ENCODE measurements at places on chromosomes 4 and X. TPM values are rescaled to one million over a fixed set of nuclear protein-coding genes. Genes with fewer than 3 reads are reported as not detected.

PNPLA4 gene
- 19.3 TPM for total RNA-seq

NLRP2B gene
- not detected for total RNA-seq

LONRF3 gene
- 1.5 TPM for total RNA-seq

DDIT4L gene
- 5.7 TPM for total RNA-seq

CFI gene
- total RNA-seq = 15.4 TPM

TLR3 gene
- 8.8 TPM for total RNA-seq

TLR10 gene
- total RNA-seq = 0.22 TPM

PIR gene
- 23.6 TPM for total RNA-seq

NEIL3 gene
- 4.0 TPM for total RNA-seq

ERAS gene
- not detected for total RNA-seq

MAGED2 gene
- 303 TPM for total RNA-seq

SSX4B gene
- not detected for total RNA-seq

RAPGEF2 gene
- total RNA-seq = 34.6 TPM

NPNT gene
- 23.2 TPM for total RNA-seq

NKX1-1 gene
- total RNA-seq = not detected

SPIN2B gene
- 16.4 TPM for total RNA-seq

C4orf54 gene
- total RNA-seq = not detected

RPL39 gene
- total RNA-seq = 2,402 TPM

CENPI gene
- total RNA-seq = 5.5 TPM

ARAF gene
- total RNA-seq = 56.2 TPM

ZDHHC15 gene
- 3.7 TPM for total RNA-seq

RXFP1 gene
- total RNA-seq = 0.07 TPM

ZGRF1 gene
- total RNA-seq = 24.8 TPM

KIAA1210 gene
- not detected for total RNA-seq

BANK1 gene
- 2.5 TPM for total RNA-seq

Data from type B pancreatic cell (in vitro differentiated cells).